Adrenal gland (tissue), 19 donors: ENCODE measurements at places on chromosomes 2 and 18. TPM values are rescaled to one million over a fixed set of nuclear protein-coding genes. Genes with fewer than 3 reads are reported as not detected.

Gene CDKL4
- 0.72 TPM for polyA plus RNA-seq

Gene OR6B2
- polyA plus RNA-seq: not detected

Gene TBR1
- not detected for polyA plus RNA-seq

Gene BMP10
- not detected for polyA plus RNA-seq

Gene HK2
- 1.5 TPM for polyA plus RNA-seq

Gene SPC25
- polyA plus RNA-seq: 0.71 TPM
